Fibroblast of skin of abdomen (primary cell): ENCODE measurements at places on chromosomes 2 and 18.

- peak; percentile 36 for DNase-seq
Measured at GRCh38 chr2:190277234-190278112, 42.2 kb downstream of the HIBCH start.

DNA sequence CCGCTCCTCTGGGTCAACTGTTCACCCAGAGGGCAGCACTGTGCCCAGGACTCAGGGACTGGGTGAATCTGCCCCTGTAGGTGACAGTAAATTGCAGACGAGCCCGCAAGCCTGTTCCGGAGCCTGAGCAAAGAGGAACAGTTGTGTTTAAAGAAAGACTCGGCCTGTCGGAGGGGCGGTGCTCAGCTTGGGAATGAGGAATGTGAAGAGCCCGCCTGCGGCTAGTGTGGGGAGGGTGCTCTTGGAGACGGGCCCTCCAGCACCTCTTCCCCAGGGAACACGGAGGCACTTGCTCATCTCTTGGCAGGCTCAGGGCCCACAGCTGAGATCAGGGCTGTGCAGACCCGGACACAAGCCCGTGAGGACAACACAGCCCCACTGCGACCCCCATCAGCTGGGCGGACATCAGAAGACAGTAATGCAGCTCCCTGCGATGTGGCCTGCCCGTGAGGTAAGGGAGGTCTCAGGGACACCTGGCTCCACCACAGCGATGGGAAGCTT lies 299.0 kb downstream of the NDUFA10 start:
- no peak for DNase-seq

- peak; percentile 29 for DNase-seq
Measured at GRCh38 chr2:223300326-223300725, 248.3 kb downstream of the KCNE4 start.

DNA sequence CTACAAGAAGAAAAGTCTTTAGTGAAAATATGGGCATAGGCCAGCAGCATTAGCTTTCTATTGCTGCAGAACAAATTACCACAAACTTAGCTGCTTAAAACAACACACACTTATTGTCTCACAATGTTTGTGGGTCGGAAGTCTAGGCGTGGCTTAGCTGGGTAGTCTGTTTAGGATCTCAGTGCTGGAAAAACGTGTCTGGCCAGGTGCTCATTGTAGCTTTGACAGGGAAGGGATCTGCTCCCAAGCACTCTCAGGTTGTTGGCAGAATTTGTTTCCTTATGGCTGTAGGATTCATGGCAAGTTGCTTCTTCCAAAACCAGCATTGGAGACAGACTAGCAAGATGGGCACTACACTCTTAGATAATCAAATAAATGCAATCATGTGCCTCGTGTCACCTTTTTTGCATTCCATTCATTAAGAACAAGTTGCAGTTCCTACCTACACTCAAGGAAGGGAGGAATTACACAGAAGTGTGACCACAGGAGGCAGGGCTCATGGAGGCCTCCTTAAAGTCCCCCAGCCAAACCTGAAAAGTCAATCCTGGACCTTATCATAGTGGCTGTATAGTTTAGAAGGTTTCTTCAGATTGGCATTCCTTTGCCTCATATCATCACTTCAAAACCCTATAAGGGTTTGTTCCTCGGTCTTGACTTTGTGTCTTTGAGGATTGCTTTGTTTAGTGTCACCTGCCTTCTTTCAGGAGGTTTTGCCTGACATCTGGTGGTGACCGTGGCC lies 17.3 kb downstream of the MRPL30 start:
- no peak for DNase-seq

- no peak for DNase-seq
Measured at GRCh38 chr2:217479566-217479965, 523.2 kb downstream of the TNS1 start.

GRCh38 chr2:197168705-197169104 lies 141.9 kb downstream of the ANKRD44 start:
- DNase-seq, result peak; percentile 45

DNA sequence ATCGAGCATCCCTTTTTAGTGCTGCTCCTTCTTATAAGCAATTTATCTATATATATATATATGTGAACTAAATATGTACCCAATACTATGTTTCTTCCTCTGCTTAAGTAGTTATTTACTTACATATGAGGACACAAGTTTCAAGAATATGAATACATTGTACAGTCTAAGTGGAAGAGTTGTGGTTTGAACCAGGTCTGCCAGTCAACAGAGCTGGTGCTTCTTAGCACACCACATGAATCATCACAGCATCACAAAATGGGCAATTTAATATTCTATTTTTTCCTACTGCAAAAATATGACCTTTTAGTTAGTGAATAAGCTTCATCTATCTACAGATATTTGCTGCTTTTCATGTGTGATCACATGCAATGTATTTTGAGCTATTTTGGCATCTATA lies 64.4 kb upstream of the SPAG16 start:
- DNase-seq, result no peak

GRCh38 chr18:79928563-79928960 lies 22.9 kb downstream of the SLC66A2 start:
- DNase-seq, result no peak

- peak; percentile 75 for DNase-seq
Measured at GRCh38 chr2:85655961-85656417, 12.0 kb downstream of the SFTPB start.

GRCh38 chr2:170845343-170845742 lies 28.7 kb downstream of the GAD1 start:
- DNase-seq, result no peak

GRCh38 chr2:66895206-66895605 lies 460.3 kb downstream of the MEIS1 start:
- no peak for DNase-seq

- peak; percentile 77 for DNase-seq
Measured at GRCh38 chr2:230326453-230327417, at the start of gene SP140L. SP140L (plus strand) TSS chr2:230327193; CDS start chr2:230327270, 77 bp downstream.

DNA sequence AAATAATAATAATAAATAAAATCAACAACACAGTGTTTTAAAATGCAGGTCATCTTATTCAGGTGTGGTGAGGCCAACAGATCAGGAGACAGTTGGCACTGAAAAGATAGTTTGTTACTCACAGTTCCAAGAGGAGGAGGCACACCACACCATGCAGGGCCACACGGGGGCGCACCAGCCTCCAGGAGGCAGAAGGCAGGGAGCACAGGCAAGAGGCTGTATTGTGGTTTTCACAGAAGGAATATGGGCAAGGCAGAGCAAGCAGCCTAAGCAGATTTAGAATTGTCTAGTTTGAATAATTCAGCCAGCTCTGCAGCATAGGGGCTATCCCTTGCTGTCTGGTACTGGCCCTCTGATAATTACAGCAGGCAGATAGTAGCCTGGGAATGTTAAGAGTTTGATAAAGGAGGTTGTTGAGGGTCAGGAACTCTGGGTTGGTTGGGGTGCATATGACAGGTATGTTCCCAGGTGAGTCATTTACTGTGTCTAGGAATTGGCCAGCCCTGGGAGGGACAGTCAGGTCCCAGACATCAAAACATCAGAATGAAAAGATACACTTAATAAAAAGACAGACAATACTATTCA lies 31.3 kb downstream of the KIAA2012 start:
- peak; percentile 57 for DNase-seq

- DNase-seq, result no peak
Measured at GRCh38 chr2:5685225-5685624, 7.0 kb upstream of the SOX11 start.

DNA sequence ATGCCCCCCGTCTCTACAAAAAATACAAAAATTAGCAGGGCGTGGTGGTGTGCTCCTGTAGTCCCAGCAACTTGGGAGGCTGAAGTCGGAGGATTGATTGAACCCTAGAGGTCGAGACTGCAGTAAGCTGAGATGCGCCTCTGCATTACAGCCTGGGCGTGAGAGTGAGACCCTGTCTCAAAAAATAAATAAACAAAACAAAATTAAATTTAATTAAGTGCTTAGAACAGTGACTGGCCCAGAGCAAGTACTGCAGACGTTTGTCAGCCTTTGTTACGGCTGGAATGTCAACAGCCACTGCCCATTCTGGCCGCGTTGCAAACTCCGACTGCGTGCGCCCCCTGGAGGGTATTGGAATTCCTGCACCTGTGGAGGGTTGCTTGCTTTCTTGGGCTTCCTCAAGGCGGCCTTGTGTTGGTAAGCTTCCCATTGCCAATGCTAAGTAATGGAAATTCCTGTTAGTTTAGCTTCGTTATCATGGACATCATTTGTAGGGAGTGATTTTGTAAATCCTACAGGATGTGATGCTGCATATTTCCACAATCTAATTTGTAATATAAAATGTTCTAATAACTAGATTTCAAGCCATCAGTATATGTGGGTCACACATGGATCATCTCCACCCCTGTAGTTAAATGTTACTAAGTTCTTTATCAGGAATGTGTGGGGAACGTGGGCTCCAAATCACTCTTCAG lies 15.9 kb upstream of the ATP6V1B1 start:
- DNase-seq, result peak; percentile 65

GRCh38 chr18:68713131-68713530 lies 1.8 kb downstream of the TMX3 start:
- no peak for DNase-seq

- peak; percentile 16 for DNase-seq
Measured at GRCh38 chr2:175251425-175252041, 70.0 kb upstream of the ATP5MC3 start.

- DNase-seq, result no peak
Measured at GRCh38 chr2:136247204-136247950, 129.4 kb upstream of the CXCR4 start.

- no peak for DNase-seq
Measured at GRCh38 chr2:43537137-43537536, 58.7 kb downstream of the THADA start.

- peak; percentile 1 for DNase-seq
Measured at GRCh38 chr2:157936406-157936805, 60.3 kb upstream of the ACVR1 start.

DNA sequence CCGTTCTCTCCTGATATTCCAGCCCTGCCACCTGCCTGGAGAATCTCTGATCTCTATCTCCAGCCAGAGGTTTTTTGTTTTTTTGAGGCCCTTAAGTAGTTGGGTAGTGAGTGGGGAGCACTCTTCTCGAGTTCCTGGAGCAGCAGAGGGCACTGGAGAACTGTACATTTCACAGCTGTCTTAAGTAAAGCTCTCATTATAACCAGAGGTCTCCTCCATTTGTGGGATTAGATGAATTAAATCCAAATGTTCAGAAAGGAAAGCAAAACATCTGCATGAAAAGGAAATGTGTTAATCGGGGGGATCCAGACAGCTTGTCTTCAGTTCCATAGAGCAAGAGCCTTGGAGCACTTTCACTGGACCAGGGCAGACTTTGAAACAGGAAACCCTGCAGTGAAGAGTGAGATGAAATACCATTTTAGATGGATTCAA lies 32.8 kb downstream of the AOX1 start:
- peak; percentile 88 for DNase-seq

- no peak for DNase-seq
Measured at GRCh38 chr2:17057109-17058017, 391.7 kb upstream of the CYRIA start.

GRCh38 chr2:159595410-159596046 lies 20.8 kb downstream of the BAZ2B start:
- peak; percentile 61 for DNase-seq

GRCh38 chr2:168166902-168167510 lies 80.4 kb downstream of the STK39 start:
- no peak for DNase-seq

DNA sequence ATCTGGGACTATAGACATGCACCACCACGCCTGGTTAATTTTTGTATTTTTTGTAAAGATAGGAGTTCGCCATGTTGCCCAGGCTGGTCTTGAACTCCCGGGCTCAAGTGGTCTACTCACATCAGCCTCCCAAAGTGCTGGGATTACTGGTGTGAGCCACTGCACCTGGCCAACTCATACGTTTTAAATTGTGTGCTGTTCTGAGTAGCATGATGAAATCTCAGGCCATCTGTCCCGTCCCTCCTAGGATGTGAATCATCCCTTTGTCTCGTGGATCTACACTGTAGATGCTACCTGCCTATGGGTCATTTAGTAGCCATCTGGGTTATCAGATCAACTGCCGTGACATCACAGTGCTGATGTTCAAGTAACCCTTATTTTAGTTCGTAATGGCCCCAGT lies 38.5 kb upstream of the RMP24 start:
- no peak for DNase-seq

GRCh38 chr2:112494828-112495227 lies 12.9 kb downstream of the TTL start:
- DNase-seq, result no peak

DNA sequence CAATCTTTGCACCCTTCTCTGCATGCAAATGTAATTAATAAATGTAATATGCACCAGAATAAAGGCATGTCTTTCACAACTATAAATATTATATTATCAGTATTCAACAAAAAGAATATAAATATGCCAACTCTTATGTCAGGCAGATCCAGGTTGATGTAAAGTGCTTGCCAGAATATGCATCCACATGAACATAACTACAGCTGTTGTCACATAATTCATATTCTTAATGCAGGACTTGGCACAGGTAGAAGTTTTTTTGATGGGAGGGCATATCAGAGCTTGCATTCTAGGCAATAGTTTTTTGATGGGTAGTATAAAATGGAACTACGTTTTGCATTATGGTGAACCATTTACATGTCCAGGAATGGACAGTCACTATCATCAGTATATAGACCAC lies 544.3 kb downstream of the ZNF804A start:
- no peak for DNase-seq

- DNase-seq, result no peak
Measured at GRCh38 chr2:241551998-241552737, 6.4 kb upstream of the BOK start.

- no peak for DNase-seq
Measured at GRCh38 chr2:20868377-20868776, 45.5 kb upstream of the LDAH start.

DNA sequence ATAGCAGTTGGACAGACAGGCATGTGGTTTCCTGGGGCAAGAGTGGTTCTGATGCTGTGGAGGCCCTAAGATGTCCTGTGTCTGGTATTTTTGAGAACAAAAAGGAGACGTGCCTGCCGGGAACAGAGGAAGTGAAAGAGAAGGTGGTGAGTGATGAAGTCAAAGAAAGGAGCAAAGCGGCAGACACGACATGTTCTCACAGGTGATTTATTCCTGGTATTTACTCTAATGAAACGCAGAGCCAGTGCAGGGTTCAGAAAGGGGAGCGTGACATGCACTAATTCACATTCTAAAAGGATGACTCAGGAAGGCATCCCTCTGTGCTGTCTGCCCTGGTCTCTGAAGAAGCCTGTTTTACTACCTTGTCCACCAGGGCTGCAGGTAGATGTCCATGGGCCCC lies 211.0 kb downstream of the KCNE4 start:
- DNase-seq, result peak; percentile 93

DNA sequence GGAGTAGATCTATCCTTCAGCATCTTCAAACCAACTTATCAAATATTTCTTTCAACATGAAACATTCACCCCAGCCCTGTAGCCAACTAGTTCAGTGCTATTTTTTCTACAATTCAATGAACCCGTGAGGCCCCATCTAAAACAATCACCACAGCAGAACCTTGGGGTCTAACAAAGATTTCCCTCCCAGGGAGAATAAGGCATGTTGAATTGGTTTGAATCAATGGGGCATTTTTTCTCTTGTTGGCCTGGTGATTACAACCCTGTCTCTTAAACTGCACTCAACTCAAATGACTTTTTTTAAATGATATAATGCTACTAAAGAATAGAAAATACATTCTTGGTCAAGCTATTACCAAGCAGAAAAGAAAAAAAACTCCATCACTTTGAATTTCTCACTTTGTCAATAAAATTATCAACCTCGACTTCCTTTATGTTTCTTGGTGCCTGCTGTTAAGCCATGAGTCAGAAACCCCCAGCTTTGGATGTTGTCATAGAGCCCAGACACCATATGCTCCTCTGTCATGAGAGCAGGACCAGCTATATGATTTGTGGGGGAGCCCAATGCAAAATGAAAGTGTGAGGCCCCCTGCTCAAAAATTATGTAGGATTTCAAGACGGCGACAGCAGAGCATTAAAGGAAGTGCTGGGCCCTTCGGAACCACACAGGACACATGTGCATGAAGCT lies 282.4 kb downstream of the MEIS1 start:
- DNase-seq, result peak; percentile 84
